ENCODE measurements at places on chromosomes 1 and 21.

DNA sequence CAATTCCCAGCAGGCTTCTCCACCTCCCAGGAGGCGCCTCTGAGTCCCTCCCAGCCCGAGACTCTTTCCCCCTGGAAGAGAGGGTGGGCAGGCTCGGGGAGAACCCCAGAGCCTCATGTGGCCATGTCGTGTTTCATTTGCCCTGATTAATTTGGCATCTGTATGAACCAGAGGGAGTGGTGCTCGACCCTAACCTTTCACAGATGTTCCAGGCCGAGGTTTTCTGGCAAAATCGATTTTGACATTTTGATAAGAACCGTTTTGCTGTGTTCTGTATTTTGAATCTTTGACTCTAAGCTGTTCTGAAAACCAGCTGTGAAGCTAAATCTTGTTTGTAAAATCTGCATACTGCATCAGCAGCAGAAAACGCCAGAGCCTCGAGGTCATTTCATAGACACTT, 367.4 kb downstream of the CAMTA1 start:
- no peak for DNase-seq

DNA sequence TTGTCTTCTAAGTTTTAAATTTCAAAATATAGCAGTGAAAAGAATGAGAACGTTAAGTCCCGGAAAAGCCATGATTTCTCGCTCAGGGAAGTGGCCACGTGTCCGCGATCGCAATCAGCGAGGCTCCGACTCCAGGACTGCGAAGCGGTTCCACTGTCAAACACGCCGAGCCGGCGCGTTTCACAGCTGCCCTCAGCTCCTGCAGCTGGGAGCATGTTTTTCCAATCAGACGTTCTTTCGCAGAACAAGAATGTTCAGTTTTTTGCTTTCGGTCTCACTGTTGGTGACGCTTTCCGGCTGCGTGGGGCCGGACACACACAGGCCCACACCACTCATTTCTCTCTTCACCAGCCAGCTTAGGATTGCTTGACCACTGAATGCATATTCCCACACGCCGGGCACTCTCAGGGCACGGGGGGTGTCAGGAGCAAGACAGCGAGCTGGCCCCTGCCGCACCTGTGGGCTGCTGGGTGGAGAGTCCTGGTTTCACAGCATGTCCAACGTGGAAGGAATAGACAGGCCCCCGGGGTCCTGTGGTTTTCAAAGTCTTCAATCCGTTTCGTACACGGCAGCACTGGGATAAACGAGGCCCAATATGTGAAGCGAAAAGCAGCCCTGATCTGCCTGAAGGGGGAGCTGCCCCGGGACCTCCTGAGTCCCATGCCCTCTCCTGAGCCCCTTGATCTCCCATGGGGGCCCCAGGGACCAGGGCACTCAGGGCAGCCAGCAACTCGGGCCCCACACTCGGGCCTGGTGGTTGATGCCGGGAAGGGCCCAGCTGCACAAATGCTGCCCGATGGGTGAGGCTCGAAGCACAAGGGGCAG, 47.3 kb upstream of the COL18A1 start:
- no peak for DNase-seq

GRCh38 chr1:210070531-210070930, 132.5 kb downstream of the SYT14 start:
- no peak for DNase-seq

DNA sequence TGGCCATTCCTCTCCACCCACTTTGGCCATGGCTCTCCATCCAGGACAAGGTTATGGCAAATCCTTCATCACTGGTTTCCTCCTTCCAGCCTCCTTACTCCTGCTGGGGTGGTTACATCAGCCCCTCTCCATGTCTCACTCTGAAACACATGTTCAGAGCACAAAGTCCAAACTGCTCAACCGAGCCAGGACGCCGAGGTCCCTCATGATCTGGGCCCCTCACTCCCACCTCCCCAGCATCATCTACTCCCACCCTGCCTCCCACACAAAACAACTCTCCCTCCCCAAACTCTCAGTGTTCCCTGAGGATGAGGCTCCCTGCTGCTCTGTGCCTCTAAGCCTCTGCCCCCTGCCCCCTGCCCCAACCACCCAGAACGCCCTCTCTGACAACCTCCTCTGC, 33.3 kb upstream of the ZBTB40 start:
- no peak for DNase-seq

GRCh38 chr1:235873045-235873444, 6.3 kb upstream of the LYST start:
- DNase-seq = no peak

DNA sequence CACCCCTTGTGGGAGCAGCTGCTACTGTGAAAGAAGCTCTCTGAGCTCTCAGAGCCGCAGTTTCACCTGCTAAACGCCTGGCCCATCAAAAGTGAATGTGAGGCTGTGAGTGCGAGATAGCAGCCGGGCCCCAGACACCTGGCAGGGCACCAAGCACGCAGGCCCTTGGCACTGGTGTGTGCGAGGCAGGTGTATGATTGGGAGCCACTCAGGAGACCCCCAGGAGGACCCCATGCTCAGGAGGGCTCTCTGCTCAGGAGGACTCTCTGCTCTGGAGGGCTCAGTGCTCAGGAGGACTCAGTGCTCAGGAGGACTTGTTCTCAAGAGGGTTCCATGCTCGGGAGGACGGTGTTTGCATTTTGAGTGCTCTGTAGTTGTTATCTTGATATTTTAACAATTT, 14.3 kb upstream of the ADARB1 start:
- no peak for DNase-seq

DNA sequence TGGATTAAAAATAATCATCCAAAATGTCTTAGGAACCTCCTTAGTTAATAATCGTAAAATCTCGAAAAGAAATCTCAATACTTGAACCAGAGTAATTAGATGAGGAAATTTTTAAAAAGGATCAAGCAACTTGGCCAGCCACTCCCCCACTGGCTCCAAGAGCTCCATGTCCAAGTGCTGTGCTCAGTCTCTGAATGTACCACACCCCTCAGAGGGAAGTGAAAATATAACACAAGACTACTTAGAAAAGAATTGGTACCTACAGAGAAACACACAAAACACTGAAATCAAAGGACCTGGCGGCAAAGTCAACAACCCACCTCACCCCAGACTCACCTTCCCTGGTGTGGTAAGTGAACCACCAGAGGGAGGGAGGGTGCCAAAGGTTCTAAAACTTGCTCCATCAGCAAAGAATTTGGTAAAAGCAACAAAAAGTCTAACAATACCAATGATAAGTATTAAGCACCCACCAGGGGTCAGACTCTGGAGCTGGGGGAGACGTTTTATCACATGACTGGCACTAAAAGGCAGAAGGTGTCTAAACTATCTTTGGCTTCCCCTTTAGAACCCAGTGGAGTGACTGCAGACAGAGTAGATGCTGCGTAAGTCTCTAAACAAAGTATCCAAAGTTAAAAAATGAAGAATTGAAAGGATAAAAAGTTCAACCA, 14.0 kb downstream of the LBR start:
- no peak for DNase-seq

DNA sequence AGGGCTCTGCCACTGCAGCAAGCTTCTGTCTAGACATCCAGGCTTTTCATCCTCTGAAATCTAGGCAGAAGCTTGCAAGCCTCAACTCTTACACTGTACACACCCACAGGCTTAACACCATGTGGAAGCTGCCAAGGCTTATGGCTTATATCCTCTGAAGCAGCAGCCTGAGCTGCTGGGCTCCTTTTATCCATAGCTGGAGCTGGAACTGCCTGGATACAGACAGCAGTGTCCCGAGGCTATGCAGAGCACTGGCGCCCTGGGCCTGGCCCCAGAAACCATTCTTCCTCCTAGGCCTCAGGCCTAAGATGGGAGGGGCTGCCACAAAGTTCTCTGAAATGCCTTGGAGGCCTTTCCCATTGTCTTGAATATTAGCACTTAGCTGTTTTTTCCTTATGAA, 19.3 kb upstream of the POGK start:
- no peak for DNase-seq

DNA sequence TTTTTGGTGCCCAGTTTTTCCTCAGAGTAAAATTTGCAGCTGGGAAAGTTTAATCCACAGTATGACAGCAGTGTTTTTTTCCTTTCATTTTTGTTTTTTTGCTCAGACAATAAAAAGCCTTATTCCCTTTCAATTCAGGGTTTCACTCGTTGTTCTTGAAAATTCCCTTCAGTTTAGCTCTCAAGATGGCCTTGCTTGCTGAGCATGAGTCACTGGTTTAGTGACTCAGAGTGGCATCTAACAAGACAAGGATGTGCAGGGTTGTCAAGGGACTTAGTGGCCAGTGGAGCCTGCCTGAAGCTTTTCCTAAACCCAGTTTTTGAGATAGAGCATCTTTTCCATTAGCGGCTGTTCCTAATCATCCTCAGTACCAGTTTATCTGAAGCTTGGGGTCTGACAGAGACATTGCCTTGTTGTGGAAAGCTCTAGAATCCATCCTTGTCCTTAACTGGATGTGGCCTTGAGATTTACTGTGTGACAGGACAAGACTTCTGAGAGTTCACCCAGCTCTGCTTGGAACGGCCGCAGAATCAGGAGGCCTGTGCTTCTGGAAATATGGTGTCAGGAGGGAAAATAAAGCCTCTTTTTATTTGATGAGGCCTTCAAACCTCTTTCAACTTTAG, 48.4 kb upstream of the DNAJC6 start:
- no peak for DNase-seq

DNA sequence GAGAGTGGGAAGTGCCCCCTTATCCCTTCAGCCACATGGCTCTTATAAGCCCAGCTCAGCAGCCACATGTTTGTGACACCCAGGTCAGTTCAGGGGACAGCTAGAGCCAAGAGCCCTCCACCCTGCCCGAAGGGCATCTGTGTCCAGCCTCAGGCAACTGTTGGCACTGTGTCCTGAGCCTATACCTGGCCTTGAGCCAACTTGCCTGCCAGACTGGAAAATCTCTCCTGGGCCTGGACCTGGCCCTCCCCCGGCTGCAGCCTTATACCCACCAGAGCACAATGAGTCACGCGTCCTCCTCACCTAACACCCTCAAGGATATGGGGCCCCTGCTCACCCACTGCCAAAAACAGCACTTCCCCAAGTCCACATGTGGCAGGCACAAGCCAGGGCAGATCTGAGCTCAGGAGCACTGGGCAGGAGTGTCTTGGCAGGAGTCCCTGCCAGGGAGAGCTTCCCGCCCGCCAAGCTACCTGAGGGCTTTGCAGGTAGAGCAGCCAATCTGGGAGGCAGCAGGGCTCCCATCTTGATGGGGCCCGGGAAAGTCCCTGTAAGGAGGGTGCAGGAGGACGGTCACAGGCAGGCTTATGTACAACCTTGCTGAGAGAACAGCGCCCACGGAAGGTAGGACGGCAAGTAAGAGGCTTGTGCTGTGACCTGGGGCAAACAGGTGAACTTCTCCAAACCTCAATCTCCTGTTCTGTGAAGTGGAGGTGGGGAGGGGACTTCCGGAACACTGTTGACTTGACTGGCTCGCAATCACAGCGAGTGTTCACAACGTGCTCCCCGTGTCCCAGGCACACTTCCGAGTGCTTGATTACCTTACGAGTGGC, 19.8 kb upstream of the HSPG2 start:
- DNase-seq = no peak

DNA sequence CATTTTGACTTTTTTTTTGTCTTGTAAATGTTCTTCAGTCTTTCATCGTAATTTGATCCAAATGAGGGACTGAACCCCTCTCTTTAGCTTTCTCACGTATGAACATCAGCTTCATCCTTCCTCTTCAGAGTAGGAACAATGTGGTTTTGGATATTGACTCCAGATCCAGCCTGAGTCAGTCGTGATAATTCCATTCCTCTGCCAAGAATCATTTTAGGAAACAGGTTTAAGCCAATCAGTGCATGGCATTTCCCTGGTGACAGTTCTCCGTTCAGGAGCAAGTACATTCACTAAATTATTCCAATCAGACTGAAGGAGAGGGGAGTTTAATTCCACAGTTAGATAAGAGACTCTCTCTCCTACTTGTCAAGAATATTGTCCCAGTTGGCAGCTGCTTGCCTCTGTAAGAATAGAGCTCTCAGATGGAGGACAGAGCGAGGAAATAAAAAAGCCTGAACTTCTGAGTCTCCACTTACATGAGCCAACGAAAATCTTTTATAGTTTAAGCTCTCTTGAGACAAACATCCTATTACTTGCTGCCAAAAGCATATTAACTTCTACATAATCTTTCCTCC, 18.6 kb downstream of the RHOU start:
- DNase-seq = no peak

DNA sequence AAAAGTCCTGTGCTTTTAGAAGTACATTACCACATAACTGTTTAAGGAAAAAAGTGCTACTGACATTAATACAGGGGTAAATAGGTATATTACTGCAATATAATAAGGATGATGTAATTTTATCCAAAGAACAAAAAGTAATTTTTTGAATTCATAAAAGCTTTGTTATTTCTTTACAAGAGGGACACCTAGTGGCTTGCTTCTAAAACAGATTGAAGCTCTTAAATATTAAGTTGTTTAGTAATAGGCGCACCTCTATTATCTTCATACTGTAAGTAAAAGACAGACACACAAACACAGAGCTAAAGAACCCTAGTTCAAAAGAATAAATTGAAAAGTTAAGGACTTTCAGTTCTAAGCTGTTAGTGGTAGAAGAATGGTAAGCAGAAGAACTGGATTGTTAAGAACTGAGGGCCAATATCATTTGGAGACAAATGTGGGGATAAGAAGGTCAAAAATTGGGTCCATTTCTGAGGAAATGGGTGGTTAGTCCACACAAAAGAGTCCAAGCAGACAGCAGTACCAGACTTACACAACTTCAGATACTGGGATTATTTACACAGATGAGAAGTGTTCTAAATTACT, 15.4 kb downstream of the ZNHIT6 start:
- DNase-seq = peak; percentile 1

GRCh38 chr1:160951443-160952128, 3.0 kb downstream of the ITLN2 start:
- no peak for DNase-seq

DNA sequence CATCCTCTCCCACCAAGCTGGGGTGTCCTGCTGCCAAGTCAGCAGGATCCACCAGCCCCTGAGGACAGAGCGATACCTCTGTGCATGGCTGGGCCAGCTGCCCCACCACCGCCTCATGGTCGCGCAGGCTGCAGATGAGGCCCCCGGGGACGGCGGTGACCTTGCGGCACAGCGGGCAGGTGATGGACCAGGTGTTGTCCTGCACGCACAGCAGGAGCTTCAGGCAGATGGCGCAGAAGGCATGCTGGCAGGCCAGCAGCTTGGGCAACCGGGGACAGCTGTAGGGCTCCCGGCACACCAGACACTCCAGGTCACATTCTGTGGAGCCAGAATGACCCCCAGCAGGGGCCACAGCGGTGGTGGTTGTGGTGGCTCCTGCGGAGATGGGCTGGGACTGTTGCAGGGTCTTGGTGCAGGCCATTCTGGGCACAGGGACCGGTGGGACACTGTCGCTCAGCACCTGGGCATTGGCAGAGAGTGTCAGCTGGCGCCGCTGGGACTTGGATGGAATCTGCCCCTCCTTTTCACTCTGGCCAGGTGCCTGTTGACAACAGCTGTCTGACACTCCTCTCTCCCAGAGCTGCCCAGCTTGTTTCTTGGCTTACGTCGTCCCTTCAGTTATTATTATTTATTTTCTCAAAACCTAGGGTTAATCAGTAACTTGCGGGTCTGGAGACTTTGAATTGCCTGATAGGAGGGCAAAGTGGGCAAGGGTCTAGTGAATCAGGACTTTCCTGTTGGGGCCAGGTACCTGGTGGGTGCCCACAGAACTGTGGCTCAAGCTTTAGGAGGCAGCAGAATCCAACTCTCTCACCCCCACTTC, at the start of gene RNF186:
TSS of gene RNF186 (minus strand) at position 603 of the 823 bp plus-strand sequence. CDS start at position 421, 182 bp downstream.
- DNase-seq = no peak

Measured in NCI-H1436 treated with DMSO at 0.1 percent for 48 hours (cell line).